ENCODE measurements at places on chromosomes 4 and X.

GRCh38 chr4:147530134-147530533 is 49.2 kb downstream of the EDNRA start:
- no peak for DNase-seq

DNA sequence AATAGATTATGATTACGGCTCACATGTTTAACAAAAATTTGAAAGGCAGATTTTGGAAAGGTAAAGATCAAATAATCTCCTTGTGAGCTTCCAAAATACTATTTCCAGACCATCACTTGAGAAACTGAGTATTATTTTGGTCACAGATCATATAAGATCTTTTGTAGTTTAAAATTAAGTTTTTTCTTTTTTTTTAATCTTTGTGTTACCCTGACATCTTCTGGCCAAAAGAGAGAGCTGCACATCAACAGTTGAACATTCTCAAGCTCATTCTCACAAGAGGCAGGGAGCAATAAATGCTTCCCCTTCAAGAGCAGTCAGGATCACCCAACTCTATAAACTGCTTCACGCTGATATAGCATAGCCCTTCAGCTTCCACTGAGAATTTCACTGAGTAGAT is 15.9 kb downstream of the TMEM192 start:
- peak; percentile 2 for DNase-seq

GRCh38 chr4:164408831-164409230 is 345.1 kb upstream of the SMIM31 start:
- DNase-seq: no peak

- DNase-seq: no peak
Observed at GRCh38 chr4:128782875-128783614, 26.5 kb upstream of the JADE1 start.

DNA sequence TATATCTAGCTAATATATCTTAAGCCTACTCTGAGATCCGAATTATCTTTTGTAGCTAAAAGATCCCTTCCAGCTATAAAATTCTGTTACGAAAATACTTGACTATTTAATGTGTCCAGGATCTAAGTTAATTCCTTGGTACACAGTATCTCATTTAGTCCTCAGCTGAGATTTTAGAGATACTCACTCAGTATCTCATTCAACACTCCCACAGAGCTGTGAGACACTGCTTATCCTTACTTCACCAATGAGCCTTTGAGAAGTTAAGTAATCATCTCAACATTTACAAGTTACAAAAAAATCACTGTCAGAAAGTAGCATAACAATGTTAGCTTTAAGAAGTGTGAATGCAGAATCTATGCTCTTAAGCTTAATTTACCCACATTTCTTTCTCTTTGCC is 76.6 kb downstream of the LIMCH1 start:
- no peak for DNase-seq

GRCh38 chrX:623599-624315 is 6.8 kb upstream of the SHOX start:
- no peak for DNase-seq

GRCh38 chrX:150697641-150698040 is 4.4 kb downstream of the MTMR1 start:
- DNase-seq: no peak

GRCh38 chr4:109979920-109980717 is 67.4 kb downstream of the EGF start:
- DNase-seq: no peak

DNA sequence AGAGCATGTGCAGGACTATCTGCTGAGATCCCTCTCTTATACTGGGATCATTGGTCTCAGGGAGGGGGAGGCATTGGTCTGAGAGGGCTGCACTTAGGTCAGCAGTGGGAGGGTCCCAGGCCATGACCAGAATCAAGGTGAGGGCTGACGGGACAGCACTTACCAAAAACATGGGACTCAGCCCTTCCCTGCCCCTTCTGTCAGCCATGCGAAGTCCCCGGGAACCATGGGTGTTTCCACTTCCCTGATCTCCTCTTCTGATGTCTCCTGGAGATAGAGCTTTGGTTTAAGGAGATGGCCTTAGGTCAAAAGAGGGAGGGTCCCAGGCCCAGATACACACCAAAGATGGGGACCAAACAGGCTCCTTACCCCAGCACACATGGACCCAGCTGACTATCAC is 12.9 kb upstream of the HSFX1 start:
- DNase-seq: no peak

GRCh38 chrX:134626434-134626833 is 31.8 kb downstream of the PLAC1 start:
- DNase-seq: no peak

- no peak for DNase-seq
Observed at GRCh38 chr4:3291969-3292570, 751 bp upstream of the RGS12 start.

- DNase-seq: no peak
Observed at GRCh38 chr4:186760576-186760975, 36.9 kb upstream of the FAT1 start.

- peak; percentile 85 for DNase-seq
Observed at GRCh38 chr4:102168580-102168979, 176.7 kb downstream of the SLC39A8 start.

GRCh38 chr4:110487873-110488272 is 11.9 kb downstream of the ENPEP start:
- DNase-seq: no peak

- no peak for DNase-seq
Observed at GRCh38 chr4:21184788-21185187, 484.5 kb downstream of the PACRGL start.

DNA sequence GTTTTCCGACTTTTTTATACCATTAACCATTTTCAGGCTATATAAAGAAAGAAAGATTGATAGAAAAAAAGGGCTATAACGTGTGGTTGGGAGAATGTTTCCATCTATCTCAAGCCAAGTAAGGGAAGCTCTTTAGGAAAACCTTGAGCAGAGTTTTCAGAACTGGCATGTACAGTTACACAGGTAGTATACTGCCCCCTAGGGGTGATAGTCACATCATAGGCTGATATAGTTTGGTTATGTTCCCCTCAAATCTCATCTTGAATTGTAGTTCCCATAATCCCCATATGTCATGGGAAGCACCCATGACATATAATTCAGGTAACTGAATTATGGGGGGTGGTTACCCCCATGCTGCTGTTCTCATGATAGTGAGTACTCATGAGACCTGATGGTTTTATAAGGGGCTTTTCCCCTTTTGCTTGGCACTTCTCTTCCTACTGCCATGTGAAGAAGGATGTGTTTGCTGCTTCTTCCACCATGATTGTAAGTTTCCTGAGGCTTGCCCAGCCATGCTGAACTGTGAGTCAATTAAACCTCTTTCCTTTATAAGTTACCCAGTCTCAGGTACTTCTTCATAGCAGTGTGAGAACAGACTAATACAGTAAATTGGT is 186.8 kb downstream of the TMA16 start:
- DNase-seq: peak; percentile 21

- no peak for DNase-seq
Observed at GRCh38 chrX:43474321-43474720, 181.8 kb upstream of the MAOA start.

DNA sequence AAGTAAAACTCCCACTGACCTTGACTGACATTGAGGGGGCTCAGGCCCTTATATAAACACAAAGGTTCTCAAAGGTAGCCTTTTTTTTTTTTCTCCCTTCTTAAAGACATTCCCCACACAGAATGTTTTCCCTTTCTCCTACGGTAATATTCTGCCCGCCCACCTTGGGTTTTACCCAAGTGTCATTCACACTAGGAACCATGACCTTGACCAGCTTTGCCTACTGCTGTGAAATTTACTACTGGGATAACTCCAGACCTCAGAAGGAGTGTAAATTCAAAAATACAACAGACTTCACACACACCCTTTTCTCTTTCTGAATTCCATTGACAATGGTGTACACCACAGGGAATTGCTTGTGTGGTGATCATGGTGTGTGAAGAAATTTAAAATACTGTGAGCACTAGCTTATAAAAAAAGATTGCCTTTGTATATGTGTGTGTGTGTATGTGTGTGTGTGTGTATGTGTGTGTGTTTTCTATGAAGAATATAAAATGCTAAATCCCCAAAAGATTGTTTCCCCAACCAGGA is 589.5 kb upstream of the FTHL17 start:
- DNase-seq: no peak
